Right cardiac atrium (tissue), 5 donors: ENCODE measurements at places on chromosomes 2 and 18. TPM values are rescaled to one million over a fixed set of nuclear protein-coding genes. Genes with fewer than 3 reads are reported as not detected.

GRCh38 chr2:233426619-233427342 lies 72.5 kb downstream of the DGKD start:
- no peak for DNase-seq

DNA sequence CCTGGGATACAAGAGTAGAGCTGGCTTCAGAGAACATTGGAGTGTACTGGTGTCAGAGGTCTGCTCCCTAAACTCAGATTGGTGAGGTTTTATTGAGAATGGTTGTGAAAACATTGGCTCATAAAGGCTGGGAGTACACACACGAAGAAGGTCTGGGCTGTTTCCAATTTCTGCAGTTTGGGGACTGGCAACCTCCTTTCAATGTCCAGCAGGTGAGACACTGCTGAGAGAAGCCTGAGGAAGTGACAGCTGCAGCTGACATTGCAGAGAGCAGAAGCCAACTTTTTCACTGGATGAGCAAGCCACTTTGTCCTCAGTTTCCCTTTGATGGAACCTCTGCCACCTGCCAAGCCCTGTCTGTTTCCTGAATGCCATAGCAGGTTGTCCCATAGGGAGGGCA lies 346.6 kb upstream of the SPRED2 start:
- no peak for DNase-seq

DNA sequence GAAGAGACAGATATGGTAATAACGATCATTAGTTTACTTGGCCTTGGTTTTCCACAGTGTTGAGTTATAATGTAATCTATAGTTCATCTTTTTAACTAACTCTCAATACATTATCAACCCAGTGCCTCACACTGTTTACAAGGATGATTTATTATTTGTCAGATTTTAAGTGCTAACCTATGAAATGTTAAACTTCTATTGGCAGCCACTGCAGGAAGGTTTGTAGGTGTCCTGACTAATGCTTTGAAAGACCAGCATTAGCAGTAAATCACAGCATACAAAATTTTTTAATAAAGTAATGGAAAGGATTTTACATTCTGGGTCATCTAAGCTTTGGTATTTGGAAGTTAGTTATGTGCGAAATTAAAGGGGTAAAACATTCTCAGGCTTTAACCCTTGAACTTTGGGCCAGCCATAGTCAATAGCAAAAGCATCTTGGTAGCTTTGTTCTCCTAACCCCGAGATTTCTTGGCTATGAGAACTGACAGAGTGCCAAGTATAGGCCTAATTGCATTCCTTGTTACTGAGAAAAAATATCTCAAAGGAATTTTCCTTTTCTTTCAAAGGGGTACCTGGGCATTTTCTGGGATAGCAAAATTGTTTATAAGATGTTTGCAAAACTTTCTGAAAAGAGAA lies 30.6 kb downstream of the SPATS2L start:
- DNase-seq: no peak

- no peak for DNase-seq
Observed at GRCh38 chr2:158928965-158929364, 39.5 kb upstream of the TANC1 start.

DNA sequence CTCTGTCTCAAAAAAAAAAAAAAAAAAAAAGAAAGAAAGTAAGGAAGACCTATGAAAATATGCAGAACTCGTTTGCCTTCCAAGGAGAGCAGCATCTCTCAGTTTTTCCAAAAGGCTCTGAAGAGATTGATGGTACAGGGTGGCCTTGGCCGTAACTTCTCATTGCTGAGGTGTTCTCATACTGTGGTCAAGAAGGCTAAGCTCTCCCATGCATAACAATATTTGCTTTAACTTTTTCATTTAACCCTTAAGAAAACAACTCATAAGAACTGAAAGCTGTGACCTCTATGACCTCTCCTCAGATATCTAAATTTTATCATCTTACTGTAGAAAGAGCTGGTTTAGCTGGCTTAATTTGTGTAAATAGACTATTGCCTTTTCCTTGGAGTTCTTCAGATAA lies 37.1 kb upstream of the GATA6 start:
- no peak for DNase-seq

DNA sequence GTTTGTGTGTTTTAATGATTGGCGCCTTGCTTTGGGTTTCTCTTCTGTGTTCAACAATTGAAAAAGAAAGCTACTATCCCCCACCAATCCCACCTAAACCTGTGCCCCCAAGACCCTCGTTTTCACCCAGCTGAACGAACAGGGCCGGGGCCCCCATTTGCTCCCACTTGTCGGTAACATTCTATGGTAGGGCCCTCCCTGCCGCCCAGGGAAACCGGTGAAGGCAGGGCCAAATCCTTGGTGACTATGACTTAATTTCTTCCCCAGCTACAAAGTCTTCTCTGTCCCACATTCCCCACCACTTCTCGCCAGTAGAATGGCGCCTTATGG lies 598 bp upstream of the SNRNP200 start:
- no peak for DNase-seq

GRCh38 chr2:120287183-120288015 lies 34.7 kb downstream of the RALB start:
- DNase-seq: no peak

DNA sequence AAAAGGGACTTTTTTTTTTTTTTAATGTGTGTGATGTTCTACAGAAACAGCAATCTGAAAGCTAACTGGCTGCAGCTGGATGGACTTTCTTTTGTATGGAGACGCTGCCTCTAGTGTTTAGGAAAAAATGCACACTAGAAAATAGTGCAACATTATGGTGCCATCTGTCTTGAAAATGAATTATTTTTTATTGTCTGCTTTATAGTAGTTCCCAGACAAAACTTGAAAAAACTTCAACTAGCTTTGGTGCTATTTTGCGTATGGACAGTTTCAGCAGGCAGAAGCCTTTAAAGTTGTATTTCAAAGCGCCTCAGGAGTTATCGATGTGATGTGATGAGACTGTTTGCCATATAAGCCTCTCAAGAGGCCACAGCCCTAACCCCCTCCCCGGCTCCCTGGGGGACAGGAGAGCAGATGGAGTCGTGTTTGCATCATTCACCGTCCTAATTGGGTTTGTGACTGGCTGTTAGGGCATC lies 86.9 kb downstream of the LTBP1 start:
- peak; percentile 54 for DNase-seq

GRCh38 chr18:36441426-36442240 lies 144.1 kb downstream of the FHOD3 start:
- no peak for DNase-seq

DNA sequence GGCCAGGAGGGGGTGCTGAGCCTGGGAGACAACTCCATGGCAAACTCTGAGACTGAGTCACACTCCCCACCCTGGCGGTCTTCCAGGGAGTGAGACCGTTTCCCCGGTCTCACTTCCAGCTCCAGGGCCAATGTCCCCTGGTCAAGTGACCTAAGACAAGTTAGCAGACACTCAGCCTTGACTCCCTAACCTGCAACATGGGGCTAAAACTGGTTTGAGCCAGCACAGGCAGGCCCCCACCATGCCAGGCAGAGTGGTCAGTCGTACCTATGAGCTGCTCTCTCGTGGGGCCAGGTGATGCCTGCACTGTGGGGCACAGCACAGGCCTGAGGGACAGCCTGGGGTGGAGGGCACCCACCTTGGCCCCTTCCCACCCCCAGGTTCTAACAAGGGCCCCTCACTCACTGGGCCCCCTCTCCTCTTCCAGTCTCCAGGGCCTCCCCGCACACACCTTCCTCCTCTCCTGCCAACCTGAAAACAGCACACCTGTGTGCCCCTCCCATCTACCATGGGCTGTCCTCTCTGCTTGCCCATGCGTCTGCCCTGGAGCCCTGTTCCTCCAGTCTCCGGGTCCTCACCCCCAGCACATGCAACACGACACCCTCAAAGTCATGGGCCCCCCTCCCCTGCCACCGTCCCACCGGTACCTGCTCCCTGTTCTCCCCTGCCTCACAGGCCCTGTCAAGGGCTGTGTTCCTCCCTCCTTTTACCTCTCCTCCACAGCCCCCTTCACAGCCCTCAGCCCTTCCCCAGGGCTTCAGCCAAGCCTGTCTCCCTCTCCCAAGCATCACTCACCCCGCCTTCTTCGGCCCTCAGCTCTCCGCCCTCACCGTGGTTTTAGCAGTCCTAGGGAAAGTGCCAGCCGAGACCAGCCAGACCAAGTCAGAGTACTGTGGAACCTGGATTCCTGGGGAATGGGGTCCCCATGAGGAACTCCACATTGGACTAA lies 1.6 kb downstream of the GPR17 start:
- DNase-seq: peak; percentile 81

GRCh38 chr2:43312755-43313641 lies 86.6 kb upstream of the ZFP36L2 start:
- no peak for DNase-seq

- no peak for DNase-seq
Observed at GRCh38 chr2:138071720-138072719, 107.7 kb downstream of the HNMT start.

GRCh38 chr2:162967811-162968210 lies 129.2 kb upstream of the KCNH7 start:
- no peak for DNase-seq

- DNase-seq: no peak
Observed at GRCh38 chr18:80044072-80044471, 9.8 kb downstream of the RBFA start.

GRCh38 chr18:50313031-50313607 lies 25.6 kb upstream of the CXXC1 start:
- DNase-seq: no peak

GRCh38 chr2:33491441-33492084 lies 15.1 kb downstream of the RASGRP3 start:
- no peak for DNase-seq

Gene QPCT
- 2.5 TPM for total RNA-seq

Gene LMAN2L
- 20.0 TPM for total RNA-seq

Gene OTOS
- total RNA-seq: not detected

Gene LIMS3
- total RNA-seq: 2.4 TPM

Gene SNED1
- 15.8 TPM for total RNA-seq

Gene CAMKMT
- 6.3 TPM for total RNA-seq

Gene RMND5A
- total RNA-seq: 68.1 TPM
